ENCODE measurements at places on chromosomes 2 and 18.

- no peak for DNase-seq
Measured at GRCh38 chr18:22005191-22005841, 164.1 kb upstream of the GATA6 start.

DNA sequence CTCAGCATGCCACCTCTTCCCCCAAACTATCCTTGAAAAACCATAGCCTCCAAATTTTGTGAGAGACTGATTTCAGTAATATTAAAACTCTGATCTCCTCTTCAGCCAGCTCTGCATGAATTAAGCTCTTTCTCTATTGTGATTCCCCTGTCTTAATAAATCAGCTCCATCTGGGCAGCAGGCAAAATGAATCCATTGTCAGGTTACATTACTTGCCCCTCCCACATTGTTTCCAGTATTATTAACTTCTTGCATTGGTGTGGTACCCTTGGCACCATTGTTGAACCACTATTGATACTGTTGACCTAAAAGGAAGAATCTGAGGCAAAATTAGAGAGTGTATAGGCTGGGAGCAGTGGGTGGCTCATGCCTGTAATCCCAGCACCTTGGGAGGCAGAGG is 512.2 kb upstream of the VRK2 start:
- no peak for DNase-seq

DNA sequence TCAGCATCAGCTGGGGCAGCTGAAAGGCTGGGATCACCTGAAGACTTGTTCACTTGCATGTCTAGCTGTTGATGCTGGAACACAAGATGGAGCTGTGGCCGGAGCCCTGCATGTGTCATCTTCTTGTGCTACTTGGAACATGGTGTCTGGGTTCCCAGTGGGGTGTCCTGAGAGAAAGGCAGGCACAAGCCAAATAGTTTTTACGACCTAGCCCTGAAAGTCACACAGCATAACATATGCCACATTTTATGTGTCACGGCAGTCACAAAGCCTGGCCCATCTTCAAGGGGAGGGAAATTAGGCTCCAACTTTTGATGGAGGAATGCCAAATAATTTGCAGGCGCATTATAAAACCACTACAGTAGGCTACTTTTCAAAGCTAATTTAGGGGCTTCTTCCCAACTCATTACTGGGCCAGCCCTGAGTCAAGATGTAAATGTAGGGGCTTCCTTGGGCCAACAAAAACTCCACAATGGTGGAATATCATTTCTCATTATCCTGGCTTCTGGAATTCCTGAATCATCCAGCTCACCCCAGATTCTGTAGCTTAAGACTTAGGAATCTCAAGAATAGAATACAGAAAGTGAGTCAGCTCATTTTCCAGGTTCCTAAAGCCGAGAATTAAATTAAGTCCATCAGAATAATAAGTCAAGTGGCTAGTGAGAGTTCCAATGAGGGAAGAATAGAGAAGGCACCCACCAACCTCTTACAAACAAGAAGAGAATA is 543.0 kb downstream of the TNS1 start:
- no peak for DNase-seq

- DNase-seq = no peak
Measured at GRCh38 chr2:203399031-203399430, 70.8 kb downstream of the ABI2 start.

DNA sequence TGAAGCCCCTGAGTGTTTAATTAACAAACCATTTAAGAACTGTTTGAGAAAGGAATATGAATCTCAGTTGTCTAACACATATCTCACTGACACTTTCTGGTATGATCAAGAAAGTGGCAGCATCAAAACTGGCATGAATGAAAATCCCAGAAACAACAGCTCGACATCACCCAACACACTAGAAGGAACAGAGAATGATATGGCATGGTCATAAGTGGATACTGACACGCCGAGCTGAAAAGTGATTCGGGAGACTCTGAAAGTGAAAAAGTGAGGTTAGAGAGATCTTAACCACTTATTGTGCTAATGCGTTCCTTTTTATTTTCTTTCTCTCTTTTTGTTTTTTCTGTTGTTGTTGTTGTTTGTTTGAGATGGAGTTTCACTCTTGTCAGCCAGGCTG is 37.9 kb downstream of the MRPL35 start:
- no peak for DNase-seq

GRCh38 chr2:139946690-139947089 is 1166.5 kb upstream of the NXPH2 start:
- DNase-seq = no peak

DNA sequence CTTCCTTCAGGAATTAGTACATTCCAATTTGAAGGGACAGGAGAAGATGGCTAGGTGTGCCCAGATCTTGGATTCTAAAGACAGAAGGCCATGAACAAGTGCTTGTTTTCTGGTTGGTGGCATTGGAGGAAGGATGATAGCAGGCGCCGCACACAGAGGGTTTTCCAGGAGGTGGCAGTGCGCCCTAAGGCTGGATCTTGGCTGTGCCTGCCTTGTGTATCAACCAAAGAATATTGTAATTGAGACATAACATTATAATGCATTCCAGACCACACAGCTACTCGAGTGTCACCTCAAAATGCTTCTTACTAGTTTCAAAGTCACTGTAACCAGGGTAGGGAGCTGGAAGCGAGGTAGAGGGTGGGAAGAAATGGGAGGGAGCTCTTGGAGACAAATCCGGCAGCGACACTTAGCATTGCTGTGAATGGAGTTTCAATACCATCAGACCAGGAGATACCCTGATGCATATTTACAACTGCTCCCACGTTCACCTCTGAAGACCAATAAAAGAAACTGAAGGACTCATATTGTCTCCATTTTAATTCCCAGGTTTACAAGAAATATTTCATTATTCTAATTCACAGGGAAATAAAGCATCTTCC is 42.5 kb downstream of the CPO start:
- DNase-seq = peak; percentile 80

DNA sequence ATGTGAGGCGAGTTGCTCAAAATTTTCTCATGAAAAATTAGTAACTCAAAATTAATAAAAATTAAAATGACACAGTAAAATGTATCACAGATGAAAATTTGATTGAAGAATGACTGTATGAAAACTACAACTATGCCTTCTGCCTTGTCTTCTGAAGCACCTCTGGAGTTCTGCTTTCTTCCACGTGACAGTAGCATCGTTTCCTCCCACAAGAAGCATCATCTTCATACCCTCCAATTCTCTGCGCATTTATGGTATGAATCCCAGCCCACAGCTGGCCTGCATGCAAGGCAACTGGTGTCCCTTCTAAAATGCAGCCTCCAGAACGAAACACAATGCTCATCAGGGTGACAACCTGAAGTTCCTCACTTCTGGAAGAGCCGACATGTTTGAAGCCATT is 189.9 kb downstream of the MYO1B start:
- no peak for DNase-seq

- DNase-seq = no peak
Measured at GRCh38 chr2:56118474-56118873, 65.3 kb upstream of the CCDC85A start.

- DNase-seq = no peak
Measured at GRCh38 chr18:39274535-39274934, 1708.9 kb upstream of the CELF4 start.

GRCh38 chr2:70475266-70475665 is 78.4 kb downstream of the TGFA start:
- no peak for DNase-seq

GRCh38 chr2:123746006-123746405 is 279.1 kb upstream of the CNTNAP5 start:
- no peak for DNase-seq

GRCh38 chr2:145597809-145598208 is 1077.9 kb upstream of the ZEB2 start:
- DNase-seq = no peak

DNA sequence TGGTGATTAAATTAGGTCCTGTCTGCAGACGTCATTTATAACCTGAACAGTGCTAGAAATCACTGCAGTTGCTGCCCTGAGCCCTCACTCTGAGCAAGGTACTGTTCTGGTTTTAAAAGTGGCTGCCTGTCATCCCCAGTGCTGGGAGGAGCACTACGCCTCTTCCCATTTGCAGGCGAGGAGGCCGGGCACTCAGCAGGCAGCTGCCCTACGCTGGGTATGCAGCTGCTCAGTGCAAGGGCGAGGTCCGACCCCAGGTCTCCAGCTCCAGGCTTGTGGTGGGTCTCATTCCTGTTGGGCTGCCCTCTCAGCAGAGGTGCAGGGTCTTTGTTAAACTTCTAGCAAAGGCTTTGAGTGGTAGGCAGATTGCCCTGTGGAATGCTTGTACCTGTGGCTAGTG is 15.7 kb downstream of the CNDP2 start:
- no peak for DNase-seq

DNA sequence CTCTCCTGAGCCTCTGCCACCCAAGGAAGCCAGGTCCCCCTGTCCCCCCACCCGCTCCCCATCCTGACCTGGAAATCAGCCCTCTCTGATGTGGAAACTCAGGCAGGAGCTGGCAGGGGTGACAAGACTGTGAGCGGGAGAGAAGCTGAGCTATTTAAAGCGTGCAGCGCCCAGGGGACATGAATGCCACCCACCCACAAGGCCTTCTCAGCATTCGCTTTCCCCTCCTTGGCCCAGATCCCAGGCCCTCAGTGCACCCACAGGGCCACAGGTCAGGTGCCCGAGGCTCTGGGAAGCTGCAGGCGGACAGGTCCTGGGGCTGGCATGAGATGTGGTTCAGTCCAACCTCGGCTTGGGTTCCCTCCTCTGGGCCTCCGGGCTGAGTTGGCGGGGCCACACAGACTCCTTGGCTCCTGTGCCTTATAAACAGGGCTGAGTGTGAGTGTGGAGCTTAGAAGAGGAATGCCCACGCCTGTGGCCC is 168.3 kb downstream of the SMAD7 start:
- DNase-seq = peak; percentile 82

- DNase-seq = no peak
Measured at GRCh38 chr2:45337481-45337880, 273.6 kb downstream of the SRBD1 start.

GRCh38 chr18:23213200-23213599 is 77.9 kb downstream of the CABLES1 start:
- DNase-seq = no peak

DNA sequence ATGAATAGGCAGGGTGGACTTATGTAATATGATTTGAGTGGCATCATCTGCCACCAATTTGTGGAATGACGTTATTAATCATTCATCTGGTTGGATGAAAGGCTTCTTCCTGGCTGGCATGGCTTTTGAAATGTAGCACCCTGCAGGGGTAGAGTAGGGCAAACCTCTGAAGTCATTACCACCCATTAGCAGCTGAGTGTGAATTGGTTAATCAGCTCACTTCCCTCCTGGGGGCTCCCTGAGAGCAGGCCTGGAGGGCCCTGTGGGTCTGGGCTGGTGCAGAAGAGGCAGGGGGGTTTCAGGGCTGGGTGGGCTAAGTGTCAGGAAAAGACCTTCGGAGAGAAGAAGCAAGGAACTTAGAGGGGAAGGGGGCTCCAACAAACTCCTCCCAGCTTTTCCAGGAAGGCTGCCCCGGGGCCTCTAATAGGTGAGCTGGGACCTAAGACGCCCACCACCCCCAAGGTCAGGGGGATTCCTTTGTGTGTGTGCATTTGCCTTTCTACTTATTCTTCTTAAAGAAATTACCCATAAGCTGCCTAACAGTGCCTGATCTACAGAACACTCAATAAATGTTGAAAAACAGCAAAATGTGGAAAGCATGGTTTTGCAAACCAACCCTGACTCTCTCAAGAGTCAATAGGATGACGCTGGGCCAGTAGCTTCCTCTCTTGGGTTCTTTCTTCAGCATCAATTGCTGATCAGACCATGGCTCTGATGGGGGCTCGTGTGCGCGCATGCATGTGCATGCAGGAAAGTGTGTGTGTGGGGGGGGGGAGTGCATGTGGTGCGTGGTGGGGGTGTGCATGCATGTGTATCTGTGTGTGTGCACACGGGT is 49.7 kb upstream of the ZNF516 start:
- no peak for DNase-seq

DNA sequence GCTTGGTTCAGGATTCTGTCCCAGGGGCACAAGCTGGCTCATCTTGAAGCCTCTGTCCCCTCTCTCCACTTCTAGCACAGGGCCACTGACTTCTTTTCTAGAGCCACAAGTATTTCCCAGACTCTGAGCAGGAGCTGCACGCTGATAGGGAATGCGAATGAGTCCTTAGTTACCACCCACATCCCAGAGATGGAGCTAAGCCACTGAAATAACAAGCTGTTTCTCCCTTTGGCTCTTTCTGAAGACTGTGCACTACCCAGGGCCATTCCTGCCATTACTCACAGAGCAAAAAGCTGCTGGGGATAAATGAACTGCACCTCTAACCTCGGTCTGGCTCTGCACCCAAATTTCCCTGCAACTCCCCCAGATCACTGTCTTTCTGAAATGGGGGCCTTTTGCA is 70.6 kb downstream of the TSN start:
- DNase-seq = no peak

GRCh38 chr2:223601932-223602666 is at the start of gene SCG2:
Gene SCG2, minus strand, starts transcription at chr2:223602361. Its CDS starts 3,079 bp downstream, at chr2:223599282.
- DNase-seq = peak; percentile 55

GRCh38 chr2:236168110-236169080 is at the start of gene GBX2:
Gene GBX2, minus strand, starts transcription at chr2:236168386. Its CDS starts 415 bp downstream, at chr2:236167971.
- DNase-seq = no peak

DNA sequence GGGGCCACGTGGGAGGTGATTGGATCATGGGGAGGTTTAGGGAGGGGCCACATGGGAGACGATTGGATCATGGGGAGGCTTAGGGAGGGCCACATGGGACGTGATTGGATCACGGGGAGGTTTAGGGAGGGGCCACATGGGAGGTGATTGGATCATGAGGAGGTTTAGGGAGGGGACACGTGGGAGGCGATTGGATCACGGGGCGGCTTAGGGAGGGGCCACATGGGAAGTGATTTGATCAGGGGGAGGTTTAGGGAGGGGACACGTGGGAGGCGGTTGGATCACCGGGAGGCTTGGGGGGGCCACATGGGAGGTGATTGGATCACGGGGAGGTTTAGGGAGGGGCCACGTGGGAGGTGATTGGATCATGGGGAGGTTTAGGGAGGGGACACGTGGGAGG is 22.5 kb upstream of the SALL3 start:
- no peak for DNase-seq
